Stimulated activated CD4-positive, alpha-beta T cell treated with anti-CD3 and anti-CD28 coated beads, Interleukin-2, amount 100 ng/mL, for 24 hours (primary cell): ENCODE measurements at places on chromosomes 5 and 9.
A peak's percentile ranks its signal among the peaks of the same experiment; 100 is the strongest.

DNA sequence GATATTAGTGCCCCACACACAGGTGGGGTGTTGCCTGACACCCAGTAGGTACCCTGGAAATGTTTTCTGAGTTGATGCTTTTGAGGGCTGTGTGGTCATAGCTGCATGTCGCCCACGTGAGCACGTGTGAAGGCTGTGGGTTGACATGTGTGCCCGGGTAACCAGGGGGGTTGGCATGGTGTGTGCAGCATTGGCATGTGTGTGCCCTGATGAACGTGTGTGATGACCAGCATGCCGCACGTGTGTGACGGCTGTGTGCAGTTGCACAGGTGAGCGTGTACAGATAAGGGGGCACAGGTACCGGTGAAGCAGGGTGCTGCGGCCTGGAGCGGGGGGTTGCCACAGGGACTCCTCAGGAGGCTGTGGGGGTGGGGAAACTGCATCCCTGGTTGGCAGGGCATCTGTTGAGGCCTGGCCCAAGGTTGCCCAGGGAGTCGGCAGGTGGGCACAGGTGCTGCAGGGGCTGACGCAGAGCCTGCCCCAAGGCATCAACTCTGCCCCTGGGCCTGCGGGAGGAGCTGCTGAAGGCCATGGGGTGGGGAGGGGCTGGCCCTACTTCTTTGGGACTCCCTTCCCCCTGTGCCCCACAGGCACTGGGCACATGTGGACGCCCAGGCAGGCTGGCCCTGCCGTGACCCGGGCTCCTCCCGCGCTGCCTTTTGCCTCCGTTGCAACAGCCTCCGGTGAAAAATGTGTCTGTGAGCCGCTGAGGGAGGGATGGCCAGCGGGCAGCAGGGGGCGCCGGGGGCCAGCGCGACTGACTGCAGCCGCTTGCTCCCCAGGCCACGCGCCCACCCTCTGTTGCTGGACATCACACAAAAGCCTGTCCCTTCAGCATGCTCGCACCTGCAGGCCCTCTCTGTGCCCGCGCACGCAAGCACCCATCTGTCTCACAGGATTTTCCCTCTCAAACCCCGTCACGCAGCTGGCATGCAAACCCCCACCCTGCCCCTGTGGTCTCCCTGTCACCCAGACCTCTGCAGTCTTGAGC lies 2.2 kb downstream of the UNC5A start:
- peak; percentile 37 for DNase-seq

GRCh38 chr9:5388026-5388819 lies 48.5 kb upstream of the RLN1 start:
- DNase-seq = no peak

DNA sequence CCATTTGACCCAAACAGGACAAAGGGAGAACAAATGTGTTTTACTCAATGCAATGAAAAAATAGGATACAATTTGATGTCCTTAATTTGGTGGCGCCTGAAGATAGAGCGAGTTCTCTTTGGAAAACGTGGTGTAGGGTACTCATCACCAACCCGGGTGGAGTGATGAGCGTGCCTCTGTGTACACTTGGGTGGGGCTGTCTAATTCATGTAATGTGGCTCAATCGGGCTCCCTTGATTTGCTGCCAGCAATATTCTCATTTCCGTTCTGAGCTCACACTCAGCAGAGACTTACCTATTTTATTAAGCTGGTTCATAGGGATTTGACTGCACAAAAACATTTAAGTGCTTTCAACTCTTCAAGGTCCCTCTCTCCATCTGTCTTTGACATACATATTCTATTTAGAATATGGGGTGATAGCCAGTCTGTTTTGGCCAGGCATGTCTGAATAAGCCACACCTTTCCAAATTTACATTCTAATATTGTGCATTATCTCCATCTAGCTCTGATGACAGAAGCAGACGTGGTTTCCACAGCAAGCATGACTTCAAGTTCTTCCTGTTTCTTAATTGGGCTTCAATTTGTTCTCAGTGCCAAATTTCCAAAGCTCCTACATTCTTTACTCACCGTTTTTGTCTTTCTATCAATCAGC lies 162.5 kb downstream of the IRX2 start:
- no peak for DNase-seq

GRCh38 chr9:2281031-2281802 lies 266.1 kb downstream of the SMARCA2 start:
- DNase-seq = no peak
